ENCODE measurements at places on chromosomes 5 and 9.

DNA sequence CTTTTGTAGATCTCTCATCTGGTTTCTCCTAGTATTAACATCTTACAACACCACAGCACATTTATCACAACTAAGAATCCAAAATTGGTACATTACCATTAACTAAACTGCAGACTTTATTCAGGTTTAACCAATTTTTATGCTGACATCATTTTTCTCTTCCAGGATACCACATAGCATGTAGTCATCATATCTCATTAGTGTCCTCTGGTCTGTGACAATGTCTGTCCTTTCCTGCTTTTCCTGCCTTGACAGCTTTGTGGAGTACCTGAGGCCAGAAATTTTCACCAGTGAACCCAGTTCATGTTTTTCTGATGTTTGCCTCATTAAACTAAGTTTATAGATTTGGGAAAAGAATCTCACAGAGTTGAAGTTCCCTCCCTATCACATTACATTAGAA, 294.7 kb upstream of the TNC start:
- no peak for DNase-seq

DNA sequence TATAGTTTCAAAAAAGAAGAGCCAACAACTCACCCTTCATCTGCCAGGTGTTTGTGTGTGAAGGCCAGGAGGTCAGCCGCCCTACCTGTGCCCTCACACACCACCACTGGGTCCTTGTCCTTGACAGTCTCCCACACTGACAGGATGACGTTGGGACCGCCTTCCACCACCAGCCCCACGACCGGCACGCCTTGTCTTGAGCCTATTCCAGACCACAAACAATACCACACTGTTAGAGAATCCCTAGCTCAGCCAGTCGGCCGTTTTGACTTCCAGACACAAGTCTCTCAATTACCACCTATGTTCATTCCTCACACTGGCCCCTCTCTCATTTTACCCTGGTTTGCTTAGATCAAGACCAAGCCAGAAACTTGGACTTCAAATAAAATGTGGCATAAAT, 66.1 kb downstream of the TRPM6 start:
- DNase-seq, result no peak

DNA sequence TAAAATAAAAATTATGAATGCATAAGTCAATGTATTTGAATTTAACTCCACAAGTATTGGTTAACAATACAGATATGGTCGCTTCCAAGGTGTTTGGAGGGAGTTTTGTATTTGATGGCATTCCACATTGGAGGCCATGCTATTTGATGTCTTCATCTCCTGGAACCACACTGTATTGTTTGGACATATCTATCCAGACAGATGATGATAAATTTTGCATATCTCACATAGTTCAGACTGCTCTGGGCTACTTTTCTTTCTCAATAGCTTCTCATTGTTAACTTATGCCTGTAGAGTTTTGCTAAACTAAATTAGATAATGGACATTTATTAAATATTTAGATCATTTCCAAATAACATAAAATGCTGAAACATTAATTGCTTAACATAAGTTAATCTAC, 58.0 kb downstream of the CDKN2A start:
- DNase-seq, result no peak

DNA sequence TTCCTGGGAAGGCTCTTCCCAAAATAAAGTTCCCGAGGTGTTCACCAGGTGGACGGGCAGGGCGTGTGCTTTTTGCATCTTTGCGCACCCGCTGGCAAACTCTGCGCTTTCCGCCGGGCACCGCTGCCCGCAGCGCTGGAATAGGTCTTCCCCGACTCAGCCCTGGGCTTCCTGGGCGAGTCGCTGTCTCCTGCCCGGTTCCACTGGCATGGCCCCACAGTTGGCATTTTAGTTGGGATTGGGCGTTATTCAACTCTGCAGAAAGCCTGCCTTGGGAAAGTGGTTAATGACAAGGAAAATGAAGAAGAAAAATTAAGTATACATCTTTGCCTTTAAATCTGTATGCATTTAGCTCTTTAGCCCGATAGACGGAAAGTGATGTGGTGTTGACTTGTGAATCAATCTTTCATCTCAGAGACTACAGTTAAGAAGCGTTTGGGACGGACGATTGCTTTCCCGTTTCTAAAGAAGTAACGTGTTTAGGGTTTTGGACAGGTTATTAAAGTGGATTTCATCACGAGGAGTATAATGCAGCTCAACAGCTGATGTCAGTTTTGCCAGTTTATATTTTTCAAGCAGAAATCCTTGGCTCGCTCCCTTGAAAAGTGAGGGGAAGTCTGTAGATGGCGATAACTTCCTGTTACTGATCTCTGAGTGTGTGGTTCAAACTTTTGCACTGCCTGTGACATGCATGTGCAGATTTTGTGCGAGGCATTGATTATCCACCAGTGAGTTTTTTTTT, 946 bp downstream of the ADCY2 start:
- DNase-seq, result no peak

GRCh38 chr9:18045326-18045725, 428.6 kb upstream of the ADAMTSL1 start:
- no peak for DNase-seq

DNA sequence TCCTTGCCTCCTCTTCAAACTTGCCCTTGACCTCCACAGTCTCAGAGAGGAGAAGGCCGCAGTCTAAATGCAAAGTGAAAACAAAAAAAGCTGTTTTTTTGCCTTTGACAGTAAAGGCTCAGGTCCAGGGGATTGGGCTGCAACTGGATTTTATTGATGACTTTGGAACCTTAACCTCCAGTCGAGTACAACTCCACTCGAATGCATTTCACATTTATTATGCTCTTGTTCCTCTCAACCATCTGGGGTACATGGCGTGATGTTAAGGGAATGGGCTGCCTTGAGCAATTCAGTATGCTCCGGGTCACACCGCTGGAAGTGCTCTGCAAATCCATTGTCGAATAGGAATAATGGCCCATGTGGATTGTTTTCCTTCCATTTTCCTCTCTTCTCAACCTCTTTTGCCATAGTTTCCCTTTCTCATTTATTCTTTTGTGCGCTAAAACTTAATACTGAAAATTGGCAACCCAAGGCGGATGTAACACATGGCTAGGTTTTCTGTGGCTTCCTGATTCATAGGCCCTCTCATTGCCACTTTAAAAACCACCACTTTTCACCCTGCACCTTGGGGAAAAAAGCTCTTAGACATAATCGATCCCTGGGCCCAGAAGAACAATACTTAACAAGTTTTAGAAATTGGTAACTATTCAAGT, 34.3 kb downstream of the ITK start:
- DNase-seq, result no peak

- no peak for DNase-seq
Observed at GRCh38 chr5:121158451-121158850, 693.2 kb upstream of the FTMT start.

GRCh38 chr5:120706877-120707276, 242.8 kb downstream of the PRR16 start:
- DNase-seq, result no peak

- DNase-seq, result no peak
Observed at GRCh38 chr5:115544043-115544435, 536 bp downstream of the FEM1C start.

GRCh38 chr5:65846101-65846500, 80.3 kb upstream of the ERBIN start:
- no peak for DNase-seq

GRCh38 chr5:68529581-68529980, 314.0 kb downstream of the PIK3R1 start:
- no peak for DNase-seq

- no peak for DNase-seq
Observed at GRCh38 chr9:69324549-69325401, at the start of gene ENTREP1. Gene ENTREP1, plus strand, starts transcription at chr9:69325215. Its CDS starts 95 bp downstream, at chr9:69325310.

- DNase-seq, result no peak
Observed at GRCh38 chr5:59483971-59484472, 409.5 kb downstream of the PDE4D start.

GRCh38 chr9:125176636-125177035, 13.0 kb downstream of the PPP6C start:
- no peak for DNase-seq

GRCh38 chr5:157470631-157471030, 10.6 kb downstream of the NIPAL4 start:
- no peak for DNase-seq
